ENCODE measurements at places on chromosomes 2 and 18.
A peak's percentile ranks its signal among the peaks of the same experiment; 100 is the strongest.

DNA sequence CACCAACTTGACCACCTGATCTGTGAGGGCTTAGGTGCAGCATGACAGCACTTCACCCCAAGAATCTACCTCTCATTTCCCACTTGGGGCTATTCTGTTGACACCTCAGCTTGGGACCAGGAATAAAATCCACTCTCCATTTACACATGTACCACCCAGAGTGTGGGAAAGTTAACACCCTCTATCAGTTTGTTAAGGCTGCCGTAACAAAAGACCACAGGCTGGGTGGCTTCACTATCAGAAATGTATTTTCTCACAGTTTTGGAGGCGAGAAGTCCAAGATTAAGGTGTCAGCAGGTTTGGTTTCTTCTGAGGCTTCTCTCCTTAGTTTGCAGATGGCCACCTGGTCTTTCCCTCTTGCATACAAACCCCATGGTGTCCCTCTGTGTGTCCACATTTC lies 277.7 kb upstream of the ERBB4 start:
- no peak for DNase-seq

GRCh38 chr18:78833833-78834232 lies 145.8 kb upstream of the SALL3 start:
- no peak for DNase-seq

DNA sequence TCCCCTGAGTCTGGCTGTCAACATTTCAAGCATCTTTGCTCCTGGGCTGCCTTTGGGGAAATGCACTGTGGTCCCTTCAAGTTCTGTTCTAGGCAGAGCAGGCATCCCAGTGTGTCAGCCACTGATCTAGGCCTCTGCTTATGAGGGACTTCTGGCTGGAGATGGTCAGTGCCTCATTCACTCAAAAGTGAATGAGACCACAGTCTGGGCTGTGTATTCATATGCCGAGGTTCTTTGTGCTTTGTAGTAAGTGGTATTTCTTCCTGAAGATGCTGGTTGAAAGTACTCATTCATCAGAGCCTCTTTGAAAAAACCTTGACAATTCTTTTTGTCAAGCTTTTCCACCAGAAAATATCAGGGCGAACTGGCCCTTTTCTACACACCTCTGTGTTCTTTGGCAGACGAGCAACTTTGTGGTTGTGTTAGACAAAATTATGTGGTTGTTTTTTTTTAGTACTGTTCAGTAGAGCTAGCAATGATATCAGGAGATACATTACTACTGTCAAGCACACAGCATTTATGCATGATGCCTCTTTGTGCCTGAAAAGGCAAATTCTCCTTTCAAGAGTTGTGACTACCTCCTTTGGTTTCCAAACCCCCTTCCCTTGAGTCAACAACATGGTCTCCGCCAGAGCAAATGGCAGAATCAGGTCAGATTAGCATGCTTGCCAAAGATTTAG lies 510.9 kb upstream of the NRP2 start:
- no peak for DNase-seq

GRCh38 chr18:13389491-13390131 lies 171.1 kb downstream of the LDLRAD4 start:
- no peak for DNase-seq

DNA sequence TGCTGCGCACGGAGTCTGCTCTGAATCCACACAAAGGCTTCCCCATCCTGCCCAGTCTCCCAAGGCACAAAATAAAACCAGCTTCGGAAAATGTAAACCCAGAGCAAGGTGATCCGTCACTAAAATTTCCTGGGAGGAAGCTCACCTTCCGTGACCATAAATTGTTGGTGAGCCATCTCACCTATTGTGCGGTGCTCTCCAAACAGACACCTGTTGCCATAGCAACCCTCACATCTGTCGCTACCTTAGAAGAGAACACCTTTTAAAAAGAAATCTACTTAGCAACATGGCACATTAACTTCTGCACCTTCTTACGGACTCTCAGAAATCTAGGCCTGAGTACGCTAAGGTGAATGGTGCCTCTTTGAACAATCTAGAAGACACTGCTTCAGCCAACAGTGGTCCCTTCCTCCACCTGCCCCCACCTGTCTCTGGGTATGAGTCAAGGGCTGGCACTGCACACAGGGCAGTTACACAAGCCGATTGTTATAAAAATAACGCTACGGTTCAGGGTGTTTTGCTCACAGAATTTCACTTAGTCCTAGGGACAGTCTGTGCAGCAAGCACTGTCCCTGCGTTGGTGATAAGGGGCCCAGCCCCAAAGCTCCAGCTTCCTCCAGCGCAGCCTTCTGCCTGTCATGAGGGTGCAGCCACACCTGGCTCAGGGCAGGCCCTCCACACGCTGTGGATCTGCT lies 114.9 kb upstream of the ID2 start:
- peak; percentile 21 for DNase-seq
